Dermis lymphatic vessel endothelial cell (primary cell): ENCODE measurements at places on chromosomes 3 and 15. TPM values are rescaled to one million over a fixed set of nuclear protein-coding genes. Genes with fewer than 3 reads are reported as not detected.

Gene PLA2G4B
- 0.33 and 1.8 TPM in 2 replicates for total RNA-seq

Gene HTR3E
- not detected in 2 replicates for total RNA-seq

Gene RYR3
- total RNA-seq: not detected in 2 replicates

Gene ST8SIA2
- 0.22 and 0.26 TPM in 2 replicates for total RNA-seq

Gene CCR9
- not detected in 2 replicates for total RNA-seq

Gene LOXL1
- total RNA-seq: 0.17 and 0.98 TPM in 2 replicates

Gene CXCR6
- total RNA-seq: 0.09 TPM in 1 of 2 replicates, not detected in the other

Gene FOXL2
- under 0.01 TPM in 1 of 2 replicates, not detected in the other for total RNA-seq

Gene PLSCR2
- not detected in 2 replicates for total RNA-seq

Gene ZDHHC19
- total RNA-seq: not detected in 2 replicates

Gene SCAP
- 39.7 and 46.6 TPM in 2 replicates for total RNA-seq

Gene GOLGA8R
- 0.33 and 0.60 TPM in 2 replicates for total RNA-seq

Gene LRRC2
- total RNA-seq: under 0.01 and 0.17 TPM in 2 replicates

Gene NEK4
- 8.0 and 16.2 TPM in 2 replicates for total RNA-seq

Gene GOLGA8Q
- total RNA-seq: 0.22 and 0.43 TPM in 2 replicates

Gene SAMD7
- not detected in 2 replicates for total RNA-seq

Gene STXBP5L
- not detected in 2 replicates for total RNA-seq

Gene ADGRG7
- total RNA-seq: not detected in 2 replicates

Gene SPRED1
- total RNA-seq: 20.2 and 30.7 TPM in 2 replicates

Gene IL17RB
- total RNA-seq: under 0.01 TPM in 1 of 2 replicates, not detected in the other

Gene MKRN2OS
- not detected in 2 replicates for total RNA-seq

Gene HHATL
- total RNA-seq: not detected in 2 replicates

Gene RRP9
- total RNA-seq: 10.0 and 14.8 TPM in 2 replicates

Gene C3orf22
- total RNA-seq: not detected in 2 replicates

Gene CCR1
- total RNA-seq: not detected in 2 replicates

Gene LDHAL6B
- not detected in 2 replicates for total RNA-seq

Gene CEP19
- 8.5 and 10.6 TPM in 2 replicates for total RNA-seq

Gene SKOR1
- 0.09 and 0.11 TPM in 2 replicates for total RNA-seq

Gene IQCF6
- total RNA-seq: not detected in 2 replicates

Gene AHSG
- 0.09 TPM in 1 of 2 replicates, not detected in the other for total RNA-seq

Gene CCR3
- not detected in 2 replicates for total RNA-seq

Gene PAQR9
- not detected in 2 replicates for total RNA-seq

Gene CHRNB4
- total RNA-seq: not detected in 2 replicates

Gene TLR9
- total RNA-seq: not detected in 2 replicates

Gene A4GNT
- total RNA-seq: not detected in 2 replicates

Gene KIF15
- total RNA-seq: 1.8 and 2.2 TPM in 2 replicates

Gene ANKRD34C
- not detected in 2 replicates for total RNA-seq

Gene ZNF620
- total RNA-seq: 6.7 and 7.6 TPM in 2 replicates
